ENCODE measurements at places on chromosomes 7 and 10.

GRCh38 chr10:122331615-122332446 is 42.7 kb upstream of the PLEKHA1 start:
- peak; percentile 72 for DNase-seq

DNA sequence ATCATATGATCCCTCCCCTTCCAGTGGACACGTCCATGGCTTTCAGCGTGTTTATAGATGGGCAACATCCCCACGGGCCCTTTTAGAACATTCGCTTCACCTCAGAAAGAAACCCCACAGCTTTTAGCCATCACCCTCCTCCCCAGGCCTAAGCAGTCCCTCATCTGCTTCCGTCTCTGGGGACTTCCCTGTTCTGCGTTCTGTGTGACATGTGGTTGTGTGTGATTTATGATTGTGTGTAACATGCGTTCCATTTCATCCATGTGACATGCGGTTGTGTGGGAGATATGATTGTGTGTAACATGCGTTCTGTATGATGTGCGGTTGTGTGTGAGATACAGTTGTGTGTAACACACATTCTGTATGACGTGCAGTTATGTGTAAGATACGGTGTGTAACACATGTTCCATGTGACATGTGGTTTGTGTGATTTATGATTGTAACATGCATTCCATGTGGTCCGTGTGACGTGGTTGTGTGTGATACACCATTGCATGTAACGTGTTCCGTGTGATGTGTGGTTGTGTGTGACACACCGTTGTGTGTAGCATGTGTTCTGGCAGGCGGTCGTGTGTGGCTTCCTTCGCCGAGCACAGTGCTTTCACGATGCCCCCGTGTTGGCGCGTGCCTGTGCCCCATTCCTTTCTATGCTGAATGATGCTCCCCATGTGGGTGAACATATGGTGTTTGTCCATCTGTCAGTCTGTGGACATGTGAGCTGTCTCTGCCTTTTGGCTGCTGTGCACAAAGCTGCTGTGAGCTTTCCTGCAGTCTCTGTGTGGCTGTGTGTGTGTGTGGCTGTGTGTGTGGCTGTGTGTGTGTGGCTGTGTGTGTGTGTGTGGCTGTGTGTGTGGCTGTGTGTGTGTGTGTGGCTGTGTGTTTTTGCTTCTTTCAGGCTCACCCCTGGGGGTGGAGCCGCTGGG is 26.2 kb downstream of the PWWP2B start:
- peak; percentile 14 for DNase-seq

DNA sequence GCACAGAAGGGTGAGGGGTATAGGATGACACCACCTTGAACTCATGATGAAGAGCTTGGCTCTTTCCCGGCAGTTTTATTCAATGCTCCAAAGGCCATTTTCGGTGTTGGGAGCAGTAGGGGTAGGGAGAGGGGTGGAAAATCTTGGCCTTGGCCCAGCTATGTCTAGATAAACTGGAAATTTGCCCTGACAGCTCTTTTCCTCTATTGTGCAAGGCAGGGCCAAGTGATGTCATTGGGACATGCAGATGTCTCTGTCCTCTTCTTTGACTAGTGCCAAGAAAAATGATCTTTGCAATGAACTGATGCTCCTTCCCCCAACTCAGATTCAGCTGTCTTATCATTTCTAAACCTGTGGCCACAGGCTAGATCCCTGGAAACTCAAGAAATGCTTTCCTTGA is 27.7 kb upstream of the PRKCQ start:
- no peak for DNase-seq

DNA sequence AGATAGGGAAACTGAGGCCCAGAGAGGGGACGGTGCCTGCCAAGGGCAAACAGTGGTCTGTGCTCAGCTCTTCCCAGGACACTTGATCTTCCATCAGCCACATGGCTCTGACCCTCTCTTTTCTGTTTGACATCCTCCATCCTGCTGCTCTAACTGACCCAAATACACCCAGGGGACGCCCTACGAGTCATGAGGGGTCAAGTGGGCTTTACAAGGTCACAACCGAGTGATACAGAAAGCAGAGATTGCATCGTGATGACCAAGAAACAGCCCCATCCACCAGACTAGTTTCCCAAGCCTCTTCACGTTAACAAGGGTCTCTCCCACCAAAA is 131.2 kb upstream of the UNC5B start:
- DNase-seq = no peak

DNA sequence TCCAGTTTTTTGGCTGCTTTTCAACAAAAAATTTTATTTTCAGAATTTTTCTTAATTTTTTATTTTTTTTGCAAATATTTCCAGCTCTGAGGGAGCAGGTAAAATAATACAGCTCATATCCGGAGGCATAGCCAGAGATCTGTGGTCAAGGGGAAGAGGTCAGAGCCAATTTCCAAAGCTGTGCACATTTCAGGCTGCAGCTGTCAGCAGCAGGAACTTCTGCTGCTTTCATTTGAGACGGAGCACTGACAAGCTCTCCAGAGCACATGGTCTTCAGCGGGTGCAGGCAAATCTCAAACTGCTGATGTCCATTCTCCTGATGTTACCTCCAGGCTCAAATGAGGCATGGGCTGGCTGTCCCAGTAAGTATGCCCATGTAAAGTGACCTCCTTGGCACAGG is 31.1 kb downstream of the SLC26A4 start:
- peak; percentile 48 for DNase-seq
